ENCODE measurements at places on chromosomes 5 and 9.

- DNase-seq = no peak
These were observed 52.5 kb downstream of the TRIP13 start for GRCh38 chr5:944992-945685.

GRCh38 chr9:129174102-129174723, 3.8 kb downstream of the IER5L start:
- DNase-seq = peak; percentile 97

- no peak for DNase-seq
These were observed 16.6 kb downstream of the FLT4 start for GRCh38 chr5:180632768-180633167.

GRCh38 chr9:115034801-115035200, 83.2 kb downstream of the TNC start:
- DNase-seq = no peak

GRCh38 chr5:55232271-55232984, 980 bp downstream of the CCNO start:
- peak; percentile 16 for DNase-seq

DNA sequence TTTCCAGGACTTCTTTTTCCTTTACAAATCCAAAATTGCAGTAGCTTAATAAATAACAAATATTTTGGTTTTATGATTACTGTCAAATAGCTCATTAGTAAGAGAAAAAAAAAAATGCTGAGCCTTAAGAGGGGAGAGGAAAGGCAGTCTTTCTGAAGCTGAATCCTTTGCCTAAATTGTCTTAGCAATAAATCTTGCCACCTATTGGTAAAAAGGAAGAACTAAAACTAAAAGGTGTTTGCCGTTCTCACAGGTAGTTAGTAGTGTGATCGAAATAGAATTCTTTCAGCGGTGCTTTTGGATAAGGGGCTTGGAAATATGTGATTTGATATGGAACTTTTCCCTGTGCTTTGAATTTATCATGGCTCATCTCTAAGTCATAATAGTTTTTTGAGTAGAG, 31.2 kb downstream of the PIK3R1 start:
- DNase-seq = no peak

- DNase-seq = no peak
These were observed 93.0 kb downstream of the SUSD1 start for GRCh38 chr9:112081918-112082729.

All from neural crest cell (in vitro differentiated cells).